ENCODE measurements at places on chromosomes 5 and 9.

DNA sequence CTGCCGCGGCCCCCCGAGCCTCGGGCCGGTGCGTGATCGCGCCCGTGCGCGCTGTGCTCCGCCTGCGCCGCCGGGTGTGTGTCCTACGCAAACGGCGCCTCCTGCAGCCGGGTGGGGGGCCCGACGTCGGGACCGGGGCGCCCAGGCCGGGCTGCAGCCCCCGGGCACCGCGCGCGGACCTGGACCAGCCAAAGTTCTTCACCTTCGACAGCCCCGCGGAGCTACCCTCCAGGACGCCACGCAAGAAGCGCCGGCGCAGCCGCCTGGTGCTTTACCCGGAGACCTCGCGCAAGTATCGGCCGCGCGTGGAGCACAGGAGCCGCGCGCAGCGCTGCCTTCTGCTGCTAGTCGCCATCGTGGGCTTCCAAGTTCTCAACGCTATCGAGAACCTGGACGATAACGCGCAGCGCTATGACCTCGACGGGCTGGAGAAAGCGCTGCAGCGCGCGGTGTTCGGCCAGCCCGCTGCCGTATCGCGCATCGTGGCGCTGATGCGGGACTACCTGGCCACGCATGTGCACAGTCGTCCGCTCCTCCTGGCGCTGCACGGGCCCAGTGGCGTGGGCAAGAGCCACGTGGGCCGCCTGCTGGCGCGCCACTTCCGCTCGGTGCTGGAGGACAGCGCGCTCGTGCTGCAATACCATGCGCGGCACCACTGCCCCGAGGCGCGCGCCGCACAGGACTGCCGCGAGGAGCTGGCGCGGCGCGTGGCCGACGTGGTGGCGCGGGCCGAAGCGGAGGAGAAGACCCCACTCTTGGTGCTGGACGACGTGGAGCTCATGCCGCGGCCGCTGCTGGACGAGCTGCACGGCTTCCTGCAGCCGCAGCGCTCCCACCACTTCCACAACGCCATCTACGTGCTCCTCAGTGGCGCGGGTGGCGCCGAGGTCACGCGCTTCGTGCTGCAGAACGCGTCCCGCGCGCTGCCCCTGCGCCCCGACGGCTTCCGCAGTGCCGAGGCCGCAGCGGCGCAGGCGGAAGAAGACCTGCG, 1.5 kb downstream of the TOR4A start:
- DNase-seq, result no peak

DNA sequence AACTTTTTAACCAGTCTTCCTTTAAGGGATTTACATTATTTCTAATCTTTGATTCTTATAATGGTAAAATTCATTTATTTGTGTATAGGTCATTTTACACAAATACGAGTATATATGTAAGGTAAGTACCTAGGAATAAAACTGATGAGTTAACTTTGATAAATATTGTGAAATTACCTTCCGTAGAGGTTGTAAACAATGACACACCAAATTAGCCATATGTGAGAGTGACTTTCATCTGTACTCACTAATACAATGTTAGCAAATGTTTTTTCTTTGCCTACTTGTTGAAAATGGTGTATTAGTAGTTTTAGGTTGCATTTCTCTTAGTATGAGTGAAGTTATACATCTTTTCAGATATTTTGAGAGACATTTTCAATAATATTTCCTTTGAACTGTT, 42.6 kb upstream of the TSLP start:
- no peak for DNase-seq

DNA sequence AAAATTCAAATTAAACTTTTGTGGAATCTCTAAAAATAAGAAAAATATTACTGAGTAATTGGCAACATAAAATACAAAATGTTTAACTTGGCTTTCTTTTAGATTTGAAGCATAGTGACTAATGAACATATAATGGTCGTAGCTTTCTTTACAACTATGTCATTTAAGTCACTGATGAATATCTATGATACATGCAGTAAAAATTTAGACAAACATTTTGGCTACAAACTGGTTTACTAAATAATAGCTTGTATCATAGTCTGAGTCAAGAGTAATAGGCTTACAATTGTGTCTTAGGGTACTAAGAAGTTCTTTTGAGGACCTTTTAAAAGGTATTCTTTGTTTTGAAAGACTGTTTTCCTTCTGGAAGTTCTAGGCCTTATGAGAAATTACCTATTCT, 2.0 kb upstream of the APC start:
- DNase-seq, result peak; percentile 30

DNA sequence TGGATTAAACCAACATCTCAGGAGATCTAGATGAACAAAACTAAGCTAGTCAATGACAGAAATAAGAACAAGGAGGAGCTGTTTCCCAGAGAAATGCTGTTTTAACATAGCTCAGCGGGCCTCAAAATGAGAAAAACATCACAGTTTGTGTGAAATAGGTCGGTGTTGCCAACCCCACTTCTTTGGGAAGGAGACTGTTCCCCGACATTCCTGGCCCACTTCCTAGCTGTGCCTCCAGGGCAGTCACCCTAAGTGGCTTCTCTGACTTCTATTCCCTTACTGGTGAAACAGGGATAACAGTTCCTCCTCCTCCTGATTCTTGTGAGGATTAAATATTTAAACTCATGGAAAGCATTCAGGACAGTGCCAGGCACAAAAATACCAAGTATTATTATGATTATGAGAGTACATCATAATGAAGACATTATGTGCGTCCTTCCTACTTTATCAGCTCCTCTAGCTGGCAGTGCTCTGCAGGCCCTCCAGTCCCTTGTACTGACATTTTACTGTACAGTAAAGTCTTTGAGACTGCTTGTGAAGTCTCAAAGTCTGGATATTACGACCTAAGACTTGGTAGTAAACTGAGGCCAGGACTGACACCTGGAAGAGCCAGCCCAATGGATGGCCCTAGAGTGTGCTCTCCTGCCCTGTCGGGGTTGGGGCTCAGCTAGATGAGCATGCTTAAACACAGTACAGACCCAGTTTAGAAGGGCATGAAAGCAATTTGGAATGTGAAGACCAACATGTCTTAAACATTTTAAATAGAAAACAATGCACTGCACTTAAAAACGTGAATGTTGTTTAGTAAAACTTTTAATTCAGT, 7.3 kb downstream of the ISCA1 start:
- no peak for DNase-seq

DNA sequence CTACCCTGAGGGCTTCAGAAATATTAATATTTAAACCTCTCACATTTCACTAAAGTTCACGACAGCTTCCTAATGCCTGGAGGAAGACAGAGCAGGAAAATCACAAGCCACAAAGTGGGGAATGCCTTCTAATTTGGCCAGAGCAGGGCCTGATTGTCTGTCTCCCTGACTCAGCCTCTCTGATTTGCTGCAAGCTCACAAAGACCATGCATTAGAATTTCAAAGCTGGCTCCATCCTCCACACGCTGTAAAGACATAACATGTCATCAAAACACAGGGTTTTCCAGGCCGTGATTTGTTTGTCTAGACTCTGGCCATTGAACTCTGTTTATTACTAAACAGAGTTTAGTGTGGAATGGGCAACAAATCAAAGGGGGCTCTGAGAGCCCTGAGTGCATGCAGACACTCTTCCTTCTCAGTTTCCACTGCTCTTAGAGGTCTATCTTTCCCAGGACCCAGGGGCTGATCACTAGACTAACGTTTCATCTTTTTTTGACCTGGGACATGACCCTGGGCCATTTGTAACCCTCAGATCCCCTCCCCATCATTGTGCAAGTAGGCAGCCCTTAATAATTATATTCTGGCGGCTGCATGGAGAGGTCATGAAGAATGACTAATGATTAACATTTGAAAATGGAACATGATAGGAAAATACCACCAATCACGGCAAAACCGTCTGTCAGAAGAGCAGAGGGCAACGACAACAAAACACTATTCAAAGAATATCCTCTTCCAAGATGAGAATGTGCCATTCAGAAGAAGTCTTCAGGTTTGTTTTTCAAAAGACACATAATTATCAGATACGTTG, 140.2 kb downstream of the ENC1 start:
- no peak for DNase-seq

GRCh38 chr5:14671414-14671813, 6.9 kb downstream of the OTULIN start:
- DNase-seq, result no peak

DNA sequence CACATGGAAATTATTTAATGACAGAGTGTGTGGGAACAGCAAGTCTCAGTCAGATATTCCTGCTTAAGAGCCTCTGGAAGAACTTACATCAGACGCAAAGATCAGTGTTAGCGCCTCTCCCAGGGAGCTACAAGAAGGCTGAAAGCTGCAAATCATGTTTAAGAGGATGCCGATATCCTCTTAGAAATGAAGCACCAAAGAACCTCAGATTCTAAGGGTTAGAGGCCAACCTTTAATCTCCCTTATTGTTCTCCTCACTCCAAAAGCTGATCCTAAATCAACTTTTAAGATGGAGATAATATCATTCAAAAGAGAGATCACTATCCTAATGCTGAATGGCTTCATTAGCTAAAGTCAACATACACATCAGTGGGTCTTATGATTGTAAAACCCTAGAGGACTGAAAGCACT, 160.6 kb downstream of the NFIB start:
- DNase-seq, result no peak

- no peak for DNase-seq
Observed at GRCh38 chr9:120677965-120678364, 36.3 kb downstream of the MEGF9 start.

- no peak for DNase-seq
Observed at GRCh38 chr9:95107001-95107749, 210.3 kb downstream of the FANCC start.

- DNase-seq, result no peak
Observed at GRCh38 chr5:22593592-22593991, 259.6 kb downstream of the CDH12 start.

- DNase-seq, result peak; percentile 48
Observed at GRCh38 chr5:179166886-179167841, 107.0 kb downstream of the ZNF354C start.

DNA sequence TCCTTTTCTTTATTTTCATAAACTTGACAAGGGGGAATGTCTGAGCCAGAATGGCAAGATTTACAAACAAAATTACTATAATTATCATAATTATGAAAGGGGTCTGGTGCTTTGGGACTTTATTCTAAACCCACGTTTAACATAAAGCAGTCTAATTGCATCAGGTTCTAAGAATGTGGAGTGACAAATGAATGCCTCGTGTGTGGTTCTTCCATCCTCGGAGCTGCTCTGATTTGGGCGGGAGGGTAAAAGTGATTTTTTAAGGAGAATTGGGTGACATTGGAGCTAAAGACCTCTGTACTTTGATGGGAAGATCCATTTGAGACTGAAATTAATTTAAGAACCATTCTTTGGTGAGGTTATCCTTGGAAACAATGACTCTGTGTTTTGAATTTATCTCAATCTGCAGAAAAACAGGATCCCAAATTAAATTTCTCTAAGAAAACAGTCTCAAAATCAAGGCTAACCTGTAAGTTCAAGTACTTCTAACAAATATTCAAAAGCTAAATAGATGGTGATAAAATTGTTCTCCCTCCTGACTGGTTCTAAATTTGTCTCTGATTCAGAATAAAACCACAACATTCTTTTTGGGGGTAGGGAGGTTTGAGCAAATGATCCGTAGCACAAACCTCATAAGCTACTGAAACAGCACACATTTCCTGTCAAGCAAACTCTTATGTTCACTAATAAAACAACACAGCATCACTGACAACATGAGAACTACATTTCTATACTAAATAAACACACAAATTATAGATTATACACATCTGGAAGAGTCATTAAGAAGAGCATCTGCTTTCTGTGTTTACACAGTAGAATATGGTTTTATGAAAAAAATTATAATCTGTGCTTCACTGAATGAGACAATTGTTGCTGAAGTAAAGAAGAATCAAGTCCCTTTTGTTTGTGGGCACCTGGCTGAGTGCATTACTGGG, 85.5 kb downstream of the DCP2 start:
- no peak for DNase-seq

Data from trophoblast cell (in vitro differentiated cells and primary cell).